ENCODE measurements at places on chromosomes 3 and 15.

DNA sequence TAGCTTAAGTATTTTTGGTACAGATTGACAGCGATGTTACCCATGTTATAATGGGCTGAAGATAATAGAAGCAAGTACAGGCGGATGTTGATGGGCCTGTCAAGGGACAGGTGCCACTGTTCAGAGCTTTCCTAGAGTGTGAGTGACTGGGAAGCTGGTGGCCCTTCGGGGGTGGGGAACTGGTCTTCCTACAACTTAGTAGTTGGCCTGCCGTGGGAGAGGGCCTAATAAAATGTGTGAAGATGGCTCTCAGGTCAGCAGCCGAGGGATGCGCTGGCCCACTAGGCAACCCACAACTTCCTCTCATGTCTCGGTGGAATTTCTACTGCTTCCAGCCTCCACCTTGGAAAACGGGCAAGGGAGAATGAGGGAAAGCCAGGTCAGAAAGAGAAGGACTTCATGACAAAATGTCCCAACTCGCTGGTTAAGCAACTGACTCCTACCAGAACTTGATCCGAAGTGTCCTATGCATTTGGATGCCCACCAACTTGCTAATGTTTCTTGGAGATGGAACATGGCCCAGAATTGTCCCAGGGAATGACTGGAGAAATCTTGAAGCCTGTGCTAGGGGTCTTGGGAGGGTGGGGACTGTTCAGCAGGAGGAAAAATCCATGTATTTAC, 1.4 kb downstream of the GYG1 start:
- no peak for DNase-seq

- DNase-seq: no peak
Observed at GRCh38 chr3:117691526-117691925, 981.9 kb downstream of the TUSC7 start.

DNA sequence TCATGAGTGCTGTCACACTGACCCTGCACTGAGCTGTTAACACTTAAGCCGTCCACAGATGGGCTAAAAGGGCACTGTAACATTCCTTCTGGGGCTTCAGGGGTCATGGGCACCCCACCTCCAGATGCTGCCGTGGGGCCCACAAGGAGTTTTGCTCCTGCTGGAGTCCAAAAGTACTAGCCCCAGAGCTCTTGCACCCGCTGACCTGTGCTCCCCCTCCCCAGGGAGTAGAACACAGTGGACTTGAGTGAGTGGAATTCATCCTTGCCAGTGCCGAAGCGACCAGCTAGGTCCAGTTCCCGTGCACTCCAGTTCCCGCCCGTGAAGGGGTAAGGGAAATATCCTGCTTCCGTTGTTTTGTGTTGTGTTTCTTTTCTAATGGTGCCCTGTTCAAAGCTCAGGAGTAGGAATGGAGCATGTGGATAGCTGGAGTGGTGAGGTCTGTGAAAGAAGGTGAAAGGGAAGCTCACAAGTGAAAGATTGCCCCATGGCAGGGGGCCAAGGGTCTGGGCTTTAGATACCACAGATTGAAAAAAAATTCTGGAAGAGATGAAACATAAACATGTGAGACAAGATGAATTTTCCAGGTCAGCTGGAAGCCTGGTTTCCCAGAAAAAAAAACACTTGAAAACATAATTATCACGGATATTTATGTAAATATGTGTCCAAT, 36.6 kb downstream of the SLCO2A1 start:
- no peak for DNase-seq

- DNase-seq: no peak
Observed at GRCh38 chr15:57589281-57589680, 2.4 kb upstream of the MYZAP start.

DNA sequence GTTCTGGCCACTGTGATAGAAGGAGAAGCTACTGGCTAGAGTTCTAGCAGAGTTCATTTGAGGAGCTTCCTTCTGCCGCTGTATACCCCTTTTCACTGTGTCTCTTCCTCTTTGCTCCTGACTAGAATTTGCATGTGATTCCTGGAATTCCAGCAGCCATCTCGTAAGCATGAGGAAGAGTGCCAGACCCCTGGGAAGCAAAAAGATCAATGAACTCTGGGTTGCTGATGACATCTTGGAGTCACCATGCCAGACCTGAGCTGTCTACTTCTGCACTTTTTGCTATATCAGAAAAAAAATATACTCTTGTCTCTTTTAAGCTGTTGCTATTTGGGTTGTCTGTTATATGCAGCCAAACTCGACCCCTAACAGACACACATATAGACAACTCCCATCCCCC, 3.7 kb upstream of the ADAMTS17 start:
- DNase-seq: no peak

GRCh38 chr3:139676632-139677387, 962 bp downstream of the NMNAT3 start:
- no peak for DNase-seq

DNA sequence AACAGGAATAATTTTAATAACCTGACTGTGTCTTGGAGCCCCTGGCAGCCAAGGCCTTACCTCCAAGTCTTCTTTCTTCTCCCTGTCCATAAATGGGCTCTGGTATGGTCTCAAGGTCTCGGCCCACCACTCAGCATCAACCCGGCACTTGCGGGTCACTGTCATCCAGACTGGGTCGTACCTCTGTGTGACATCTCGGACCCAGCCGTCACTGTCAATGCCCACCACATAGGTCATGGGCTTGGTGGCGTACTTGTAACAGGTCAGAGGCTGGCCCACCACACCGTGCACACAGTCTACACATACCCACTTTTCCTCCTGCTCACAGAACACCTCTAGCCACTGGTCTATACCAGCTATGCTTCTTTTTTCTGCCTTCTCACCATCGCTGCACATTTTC, 20.4 kb downstream of the XPC start:
- no peak for DNase-seq

DNA sequence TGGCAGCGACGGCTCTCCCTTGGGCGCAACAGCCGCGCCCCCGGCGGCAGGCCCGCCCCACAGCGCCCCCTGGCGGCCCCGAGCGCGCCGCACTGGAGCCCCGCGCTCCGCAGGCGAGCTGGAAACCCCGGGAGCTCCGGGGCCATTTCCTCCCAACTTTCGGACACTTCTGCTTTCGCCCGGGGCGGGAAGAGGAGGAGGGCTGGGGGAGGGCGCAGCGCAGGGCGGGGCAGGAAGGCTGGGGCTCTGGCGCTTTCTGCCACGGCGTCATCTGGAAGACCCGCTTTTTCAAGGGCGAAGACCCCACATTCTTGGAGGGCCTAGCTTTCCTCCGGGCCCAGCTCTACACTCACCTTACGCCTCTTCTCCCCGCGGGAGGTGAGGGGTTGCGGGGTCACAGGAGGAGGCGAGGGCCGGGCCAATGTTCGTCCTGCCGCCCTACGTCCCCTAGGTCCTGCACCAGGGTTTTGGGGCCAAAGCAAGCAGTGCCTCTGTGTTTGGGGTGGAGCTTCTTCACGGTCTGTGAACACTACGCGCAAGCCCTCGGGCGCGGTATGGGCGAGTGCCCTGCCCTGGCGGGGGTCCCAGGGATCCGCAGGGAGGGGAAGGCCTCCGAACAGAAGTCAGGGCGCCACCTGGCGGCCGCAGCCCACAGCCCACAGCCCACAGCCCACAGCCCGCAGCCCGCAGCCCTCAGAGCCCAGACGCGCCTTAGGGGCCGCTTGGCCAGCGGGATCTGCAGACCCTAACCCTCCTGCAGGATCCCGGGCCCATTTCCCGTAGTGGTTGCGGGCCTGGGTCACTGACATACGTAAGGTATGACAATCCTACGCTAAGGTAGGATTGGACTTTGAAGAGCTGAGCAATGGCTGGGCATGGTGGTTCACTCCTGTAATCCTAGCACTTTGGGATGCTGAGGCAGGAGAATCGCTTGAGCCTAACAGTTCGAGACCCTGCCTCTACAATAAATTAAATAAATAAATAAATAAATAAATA, 31.1 kb downstream of the FOXL2 start:
- DNase-seq: peak; percentile 58

DNA sequence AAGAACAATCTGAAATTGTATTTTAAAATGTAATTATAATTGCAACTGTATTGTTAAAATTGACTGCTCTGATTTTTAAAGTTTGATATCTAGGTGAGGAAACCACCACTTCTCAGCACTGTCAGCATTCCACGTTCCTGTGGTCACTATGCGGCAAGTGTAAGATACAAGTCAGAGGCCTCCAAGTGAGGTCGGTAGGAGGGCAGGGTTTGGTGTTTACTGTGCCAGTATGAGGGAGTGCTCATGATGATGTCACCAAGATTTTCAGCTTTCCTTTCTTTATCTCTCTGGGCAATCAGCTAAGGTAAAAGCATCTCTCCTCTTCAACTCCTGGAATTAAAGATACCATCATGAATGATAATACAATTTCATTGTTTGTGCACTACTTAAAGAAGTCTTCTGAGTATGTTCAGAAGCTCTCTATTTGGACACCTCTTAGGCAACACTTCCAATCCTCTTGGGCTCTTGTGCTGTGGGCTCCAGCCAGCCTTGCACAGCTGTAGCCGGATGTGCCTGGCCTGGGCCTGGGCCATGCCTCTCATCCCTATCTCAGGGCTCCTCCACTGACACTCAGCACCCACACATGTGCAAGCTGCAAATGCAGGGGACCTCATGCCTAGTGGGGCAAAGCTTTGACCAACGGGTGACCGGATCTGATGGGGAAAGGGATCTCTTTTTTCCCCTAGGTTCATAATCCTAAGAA, 42.9 kb downstream of the CCR3 start:
- DNase-seq: no peak

DNA sequence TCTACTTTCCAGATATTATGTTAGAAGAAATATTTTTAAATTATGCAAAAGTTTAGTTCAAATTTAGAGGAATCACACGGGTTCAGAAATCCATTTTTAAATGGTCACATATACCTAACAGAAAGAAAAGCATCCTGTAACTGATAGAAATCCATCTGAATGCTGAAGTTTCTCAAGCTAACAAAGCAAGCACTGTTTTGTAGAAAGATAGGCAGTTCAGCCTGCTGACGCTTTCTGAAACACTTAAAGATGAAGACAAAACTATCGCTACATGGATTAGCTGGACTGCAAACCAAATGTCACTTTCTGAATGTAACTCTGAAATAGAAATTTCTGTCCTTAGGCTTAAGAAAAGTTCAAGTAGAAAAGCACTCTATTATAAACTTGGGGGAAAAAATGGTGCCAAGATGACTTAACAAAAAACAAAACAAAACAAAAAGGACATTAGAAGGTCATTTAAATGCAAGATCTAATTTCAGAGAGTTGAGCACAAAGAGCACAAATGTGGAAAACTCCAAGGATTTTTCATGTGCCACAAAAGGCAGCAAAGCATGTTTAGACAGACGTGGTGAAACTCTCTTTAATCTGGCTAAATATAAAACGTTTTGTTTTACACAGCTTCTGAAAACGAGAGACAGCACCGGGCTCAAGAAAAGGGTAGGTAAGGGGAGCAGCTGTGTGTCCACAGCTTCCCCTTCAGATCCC, 1.2 kb downstream of the PLOD2 start:
- DNase-seq: no peak

DNA sequence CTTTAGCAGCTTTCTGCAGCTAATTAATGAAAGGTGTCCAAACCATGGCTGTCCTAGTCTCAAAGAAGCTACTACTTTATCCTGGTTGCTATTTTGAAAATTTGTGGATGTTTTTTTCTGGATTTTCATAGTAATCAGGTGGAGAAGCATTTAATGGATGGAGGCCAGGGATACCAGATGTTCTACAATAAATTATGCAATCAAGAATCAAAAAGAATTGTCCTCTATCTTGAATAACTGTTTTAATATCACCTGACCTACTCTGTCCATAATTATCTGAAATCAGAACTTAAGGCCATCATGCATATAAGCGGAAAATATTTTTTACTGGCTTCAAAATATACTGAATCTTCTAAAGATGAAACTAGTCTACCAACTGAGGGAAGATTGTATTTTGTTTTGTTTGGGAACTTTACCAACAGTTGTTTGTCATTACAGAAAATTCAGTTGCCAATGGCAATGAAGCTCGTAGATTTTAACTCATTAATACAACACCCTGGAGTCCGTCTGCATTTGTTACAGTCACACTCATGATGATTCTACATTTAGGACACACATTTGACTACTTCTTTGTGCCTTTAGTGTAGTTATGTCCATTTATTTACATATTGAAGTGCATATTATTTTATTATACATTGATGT, 762.3 kb upstream of the GRM7 start:
- no peak for DNase-seq
